ENCODE measurements at places on chromosomes 7 and 10.

GRCh38 chr10:44908066-44908749, 2.9 kb upstream of the TMEM72 start:
- peak; percentile 57 for DNase-seq

- DNase-seq: no peak
Observed at GRCh38 chr10:92886334-92886961, 38.1 kb downstream of the EXOC6 start.

DNA sequence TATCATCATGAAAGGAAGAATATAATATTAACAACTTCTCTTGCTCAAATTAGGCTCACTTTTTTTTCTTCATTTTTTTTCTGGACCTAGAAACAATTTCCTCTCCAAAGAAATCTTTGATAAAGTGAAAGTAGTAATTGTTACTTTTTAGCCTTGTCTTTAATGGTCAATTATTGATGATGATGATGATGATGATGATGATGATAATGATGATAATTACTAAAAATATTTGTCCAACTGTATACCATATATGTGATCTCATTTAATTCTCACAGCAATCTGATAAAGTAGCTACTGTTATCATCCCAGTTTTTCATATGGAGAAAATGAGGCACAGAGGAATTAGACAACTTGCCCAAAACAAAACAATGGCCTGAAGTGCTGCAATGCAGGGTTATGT, 12.8 kb downstream of the PRKG1 start:
- DNase-seq: no peak

DNA sequence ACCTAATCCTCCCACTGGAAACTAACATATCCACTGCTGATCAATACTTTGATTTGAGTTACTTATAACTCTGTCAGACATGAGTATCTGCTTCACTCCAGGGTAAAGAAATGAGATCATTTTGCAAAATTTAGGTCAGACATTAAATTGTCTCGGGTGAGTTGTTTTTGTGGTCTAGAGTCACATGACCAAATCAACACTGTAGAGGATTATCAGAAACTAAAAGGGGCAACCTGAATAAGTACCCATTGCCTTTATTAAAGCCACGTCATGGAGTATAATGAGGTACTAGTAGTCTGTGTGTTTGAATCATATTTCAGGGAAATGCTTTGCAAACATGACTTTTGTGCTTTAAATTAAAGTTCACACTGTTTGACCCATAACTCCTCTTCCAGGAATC, 107.7 kb upstream of the ADO start:
- no peak for DNase-seq

GRCh38 chr10:101817337-101818118, 716 bp downstream of the OGA start:
- no peak for DNase-seq

DNA sequence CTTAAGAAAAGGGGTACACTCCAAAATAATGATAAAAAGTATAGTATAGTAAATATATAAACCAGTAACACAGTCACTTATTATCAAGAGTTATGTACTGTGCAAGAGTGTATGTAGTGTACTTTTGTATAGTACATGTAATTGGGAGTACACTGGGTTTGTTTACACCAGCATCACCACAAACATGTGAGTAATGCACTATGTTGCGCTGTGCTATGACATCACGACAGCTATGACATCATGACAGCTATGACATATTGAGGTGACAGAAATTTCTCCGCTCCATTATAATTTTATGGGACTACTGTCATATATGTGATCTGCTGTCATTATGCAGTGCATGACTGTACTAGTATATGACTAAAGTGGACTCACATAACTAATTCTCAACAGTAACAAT, 84.6 kb downstream of the KMT2C start:
- DNase-seq: no peak

- DNase-seq: no peak
Observed at GRCh38 chr10:84798312-84798711, 469.9 kb downstream of the CCSER2 start.

GRCh38 chr10:132611026-132611910, 73.7 kb downstream of the INPP5A start:
- no peak for DNase-seq

- DNase-seq: no peak
Observed at GRCh38 chr7:121049897-121050296, 61.4 kb downstream of the CPED1 start.

DNA sequence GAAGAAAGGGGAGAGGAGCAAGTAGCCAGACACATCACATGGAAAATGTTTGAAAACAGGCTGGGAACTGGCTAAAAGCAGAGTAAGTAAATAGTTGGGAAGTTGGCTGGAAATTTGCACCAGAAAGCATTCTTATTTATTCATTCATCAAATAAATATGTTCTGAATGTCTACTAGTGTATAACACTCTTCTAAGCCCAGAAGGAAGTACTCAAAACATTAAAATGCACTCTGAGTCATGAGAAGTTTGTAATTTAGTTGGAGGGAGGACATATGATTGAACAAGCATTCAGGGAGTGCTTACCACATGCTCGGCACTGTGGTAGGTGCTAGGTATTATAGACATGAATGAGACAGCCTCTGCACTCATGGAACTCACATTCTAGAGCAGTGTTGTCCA, 37.0 kb upstream of the CNNM1 start:
- no peak for DNase-seq

- no peak for DNase-seq
Observed at GRCh38 chr7:66198469-66198868, 6.7 kb upstream of the TPST1 start.

- DNase-seq: no peak
Observed at GRCh38 chr10:88023676-88024075, 160.3 kb downstream of the PTEN start.

- no peak for DNase-seq
Observed at GRCh38 chr7:20228654-20229053, 11.5 kb upstream of the MACC1 start.

DNA sequence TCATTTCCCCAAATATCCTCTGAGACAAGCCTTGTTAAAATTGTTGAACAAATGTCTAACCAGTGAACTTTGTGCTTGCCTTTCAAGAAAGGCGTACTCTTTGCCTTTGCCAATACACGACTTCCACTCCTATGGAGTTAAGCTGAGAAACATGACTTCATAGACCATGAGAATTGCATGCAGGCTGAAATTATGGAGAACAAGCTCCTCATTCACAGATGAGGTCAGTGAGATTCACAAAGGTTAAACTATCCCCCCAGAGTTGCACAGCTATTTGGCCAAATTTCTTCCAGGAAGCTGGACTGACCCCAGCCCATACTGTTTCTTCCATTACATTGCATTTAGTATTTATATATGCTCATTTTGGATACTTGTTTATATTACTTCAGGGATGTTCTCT, 221.4 kb upstream of the SEMA3C start:
- DNase-seq: no peak

DNA sequence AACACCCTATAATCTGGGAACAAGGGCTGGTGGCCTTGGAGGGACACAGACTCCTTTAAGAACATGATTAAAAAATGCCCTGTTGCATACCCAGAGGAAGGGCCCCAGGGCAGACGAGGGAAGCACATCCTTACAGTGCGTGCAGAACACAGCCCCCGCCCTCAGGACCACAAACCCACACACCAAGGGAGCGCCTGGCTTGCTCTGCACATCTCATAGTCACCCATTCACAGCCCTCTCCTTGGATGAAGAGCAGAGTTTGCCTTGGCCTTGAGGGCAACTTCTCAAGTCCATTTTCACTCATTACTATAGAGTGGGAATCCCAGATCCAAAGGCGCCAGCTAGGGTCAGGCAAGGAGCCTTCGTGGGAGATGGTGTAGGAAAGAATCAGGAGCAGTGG, 6.3 kb upstream of the VSIR start:
- DNase-seq: no peak

- DNase-seq: no peak
Observed at GRCh38 chr7:40310258-40310657, 175.5 kb downstream of the SUGCT start.

DNA sequence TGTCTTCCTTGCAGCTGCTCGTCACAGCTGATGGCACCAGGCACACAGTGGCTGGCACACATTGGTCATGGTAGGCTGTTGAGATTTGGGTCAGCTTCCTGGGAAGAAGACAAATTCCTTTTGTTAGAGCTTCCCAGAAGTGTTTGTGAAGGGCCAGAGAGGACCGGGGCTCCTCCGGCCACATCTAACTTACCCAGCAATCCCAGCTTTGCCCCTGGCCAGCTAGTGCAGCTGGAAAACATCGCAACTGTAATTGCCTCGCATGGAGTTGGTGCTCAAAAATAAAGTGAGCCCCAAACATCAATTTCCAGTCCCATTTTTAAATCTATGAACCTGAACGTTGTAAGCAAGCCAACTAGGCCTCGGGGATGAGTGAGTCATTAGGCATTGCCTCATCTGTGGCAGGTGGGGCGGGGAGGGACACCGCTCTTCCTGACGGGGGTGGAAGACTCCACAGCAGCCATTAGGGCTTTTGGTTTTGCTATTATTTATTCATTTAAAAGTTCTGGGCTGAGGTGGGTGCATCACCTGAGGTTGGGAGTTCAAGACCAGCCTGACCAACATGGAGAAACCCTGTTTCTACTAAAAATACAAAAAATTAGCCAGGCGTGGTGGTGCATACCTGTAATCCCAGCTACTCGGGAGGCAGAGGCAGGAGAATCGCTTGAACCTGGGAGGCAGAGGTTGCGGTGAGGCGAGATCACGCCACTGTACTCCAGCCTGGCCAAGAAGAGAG, 12.4 kb downstream of the CPA5 start:
- no peak for DNase-seq

DNA sequence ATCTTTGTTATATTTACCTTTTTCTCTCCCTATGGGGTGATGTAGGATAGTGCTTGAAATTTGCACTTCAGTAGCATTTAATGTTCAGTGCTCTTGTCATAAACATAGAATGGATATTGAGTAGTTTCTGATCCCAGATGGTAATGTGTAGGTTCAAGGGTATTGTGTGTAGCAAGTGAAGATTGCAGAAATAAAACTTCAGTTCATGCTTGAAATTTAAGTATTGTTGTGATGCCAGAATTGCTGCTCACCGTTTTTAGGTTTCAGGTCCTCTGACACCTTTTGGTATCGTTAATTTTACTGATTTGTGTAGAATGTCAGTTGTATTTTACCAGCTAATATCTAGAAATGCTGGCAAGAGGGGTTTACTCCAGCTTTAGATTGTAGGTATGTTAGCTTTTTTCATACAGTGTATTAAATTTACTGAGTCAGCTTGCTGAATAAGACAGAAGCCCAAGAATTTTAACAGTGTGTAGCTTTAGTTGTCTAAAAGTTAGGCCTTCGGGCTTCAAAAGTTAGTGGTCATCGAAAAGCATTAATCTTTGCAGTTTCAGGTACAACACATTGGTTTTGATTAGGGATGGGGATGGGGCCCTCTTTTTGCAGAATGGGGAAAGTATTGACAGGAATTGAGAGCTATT, 1.9 kb downstream of the PTEN start:
- no peak for DNase-seq

DNA sequence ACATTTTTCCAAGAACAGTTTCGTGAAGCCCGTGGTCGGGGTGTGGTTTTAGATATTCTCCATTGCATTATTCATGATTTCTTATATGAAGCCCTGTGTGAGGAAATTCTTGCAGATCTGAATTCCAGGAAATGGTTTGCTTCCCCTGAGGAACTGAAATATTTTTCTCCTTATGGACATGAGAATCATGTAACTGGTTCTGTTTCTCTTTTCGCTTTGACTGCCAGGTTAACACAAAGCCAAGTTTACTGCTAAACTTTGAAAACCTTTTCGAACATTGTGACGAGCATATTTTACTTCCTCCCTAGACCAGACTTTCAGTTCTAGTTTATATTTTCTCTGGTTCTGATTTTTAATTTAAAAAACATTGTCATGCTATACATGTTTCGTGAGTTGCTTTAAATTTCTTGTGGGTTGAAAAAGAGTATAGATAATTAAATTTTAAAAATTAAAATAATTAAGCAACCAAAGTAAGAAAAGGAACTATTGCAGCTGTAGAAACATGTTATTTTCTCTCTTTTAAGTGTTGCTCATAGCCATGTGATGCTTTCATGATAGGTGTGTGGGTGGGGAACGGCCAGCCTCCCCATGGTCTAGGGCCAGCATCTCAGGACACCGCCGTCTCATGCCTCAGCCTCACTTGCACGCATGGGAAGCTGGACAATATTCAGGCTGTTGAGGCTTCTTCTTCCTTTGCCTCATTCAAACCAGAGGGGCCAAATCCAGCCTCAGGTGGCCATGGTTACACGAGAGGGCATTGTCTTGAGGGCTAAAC, 97.1 kb downstream of the CREB5 start:
- DNase-seq: no peak

DNA sequence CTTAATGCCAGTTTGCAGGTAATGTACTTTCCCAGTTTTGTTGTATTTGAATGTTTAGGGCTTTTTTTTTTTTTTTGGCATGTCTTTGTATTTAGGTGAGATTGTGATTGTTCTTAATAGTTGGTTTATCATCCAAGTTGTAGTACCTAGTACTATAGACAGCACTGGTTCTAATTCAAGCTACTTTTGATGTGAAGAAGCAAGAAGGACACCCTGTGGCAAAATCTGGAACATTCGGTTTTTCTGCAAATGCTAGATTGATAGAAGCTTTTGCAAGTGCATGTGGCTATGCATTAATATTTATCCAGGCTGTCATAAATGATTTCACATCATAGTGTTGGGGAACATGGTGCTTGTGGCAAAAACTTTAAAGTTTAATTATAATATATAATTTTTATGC, 248.9 kb downstream of the FOXP2 start:
- DNase-seq: no peak

DNA sequence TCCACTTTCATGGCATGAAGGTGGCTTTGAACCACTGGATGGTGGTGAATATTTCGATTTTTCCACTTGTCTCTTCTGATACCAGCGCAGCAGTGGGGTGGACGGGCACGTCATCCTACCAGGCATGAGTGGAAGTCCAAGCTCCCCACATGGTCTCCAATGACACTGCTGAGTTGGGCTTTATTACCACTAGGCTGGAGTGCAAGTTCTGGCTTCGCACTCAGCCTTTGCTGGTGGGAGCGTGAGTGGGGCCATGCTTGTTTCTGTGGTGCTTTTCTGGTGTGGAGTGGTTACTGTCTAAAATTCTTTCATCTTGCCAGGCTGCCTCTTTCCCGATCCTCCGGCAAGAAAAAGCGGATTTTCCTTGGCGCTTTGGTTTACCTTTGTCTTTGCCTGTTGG, 70.1 kb upstream of the SDK1 start:
- no peak for DNase-seq

GRCh38 chr7:6139189-6139996, 108.2 kb downstream of the ANKRD61 start:
- DNase-seq: no peak

- no peak for DNase-seq
Observed at GRCh38 chr10:16770670-16771069, 46.6 kb downstream of the RSU1 start.
